K562 (cell line): ENCODE measurements at places on chromosomes 12 and 14.

- DNase-seq, result peak; percentile 12
Measured at GRCh38 chr12:27709932-27710591, 570 bp upstream of the MRPS35 start.

DNA sequence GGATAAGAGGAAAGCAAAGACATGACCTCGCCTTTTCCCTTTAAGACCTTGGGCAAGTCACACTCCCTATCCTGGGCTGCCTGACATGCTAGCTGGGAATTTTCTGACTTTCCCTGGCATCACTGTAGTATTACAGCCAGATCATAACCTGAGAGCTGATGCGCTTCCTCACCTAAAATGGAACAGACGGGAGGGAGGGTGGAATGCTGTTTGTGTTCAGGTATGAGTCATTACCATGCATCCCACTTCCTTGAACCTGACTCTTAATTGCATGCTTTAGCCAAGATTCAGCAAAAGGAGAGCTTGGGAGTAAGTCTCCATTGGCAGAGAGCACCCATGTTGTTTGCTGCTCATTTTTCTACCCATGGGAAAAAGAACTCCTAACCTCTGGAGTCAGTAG lies 156.5 kb downstream of the KCNK10 start:
- DNase-seq, result no peak

DNA sequence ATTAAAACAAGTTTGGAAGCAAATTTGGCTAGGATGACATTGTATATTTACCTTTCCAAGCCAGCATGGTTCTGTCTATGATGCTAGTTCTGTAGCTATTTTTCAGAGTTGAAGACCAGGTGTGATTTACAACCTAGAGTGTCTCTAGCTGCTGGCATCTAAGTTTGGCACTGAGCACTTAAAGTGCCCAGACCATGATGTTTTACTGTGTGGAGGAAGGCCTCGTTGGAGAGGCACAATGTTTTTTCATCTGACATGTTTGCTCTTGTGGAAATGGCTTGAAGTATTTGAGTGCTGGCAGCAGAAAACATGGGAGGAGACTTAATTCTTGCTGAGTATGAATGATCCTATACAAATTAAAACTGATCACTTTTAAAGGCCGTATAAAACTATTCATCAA lies 13.0 kb upstream of the C12orf71 start:
- DNase-seq, result no peak

DNA sequence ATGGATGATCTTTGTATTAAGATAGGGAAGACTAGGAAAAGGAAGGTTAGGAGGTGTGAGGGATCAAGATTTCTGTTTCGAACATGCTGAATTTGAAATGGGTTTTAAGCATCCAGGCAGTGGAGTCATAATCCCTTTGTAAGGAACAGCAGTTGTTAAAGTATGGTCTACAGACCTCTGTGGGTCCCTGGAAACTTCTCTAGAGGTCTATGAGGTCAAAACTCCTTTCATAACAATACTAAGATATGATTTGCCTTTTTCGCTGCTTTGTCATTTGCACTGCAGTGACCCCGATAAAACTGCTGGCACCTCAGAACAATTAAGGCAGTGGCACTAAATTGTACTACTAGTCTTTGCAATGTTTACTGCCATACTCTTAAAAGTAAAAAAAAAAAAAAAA lies 1.5 kb downstream of the RAD51AP1 start:
- no peak for DNase-seq

- no peak for DNase-seq
Measured at GRCh38 chr14:95547626-95548327, 12.9 kb downstream of the GLRX5 start.

- no peak for DNase-seq
Measured at GRCh38 chr14:50756300-50756699, 74.7 kb downstream of the NIN start.

- no peak for DNase-seq
Measured at GRCh38 chr14:65413739-65414045, 1.2 kb downstream of the FUT8 start.

GRCh38 chr12:107405436-107405835 lies 280.2 kb upstream of the PWP1 start:
- DNase-seq, result no peak

GRCh38 chr12:14896521-14897169 lies 11.0 kb upstream of the MGP start:
- no peak for DNase-seq

DNA sequence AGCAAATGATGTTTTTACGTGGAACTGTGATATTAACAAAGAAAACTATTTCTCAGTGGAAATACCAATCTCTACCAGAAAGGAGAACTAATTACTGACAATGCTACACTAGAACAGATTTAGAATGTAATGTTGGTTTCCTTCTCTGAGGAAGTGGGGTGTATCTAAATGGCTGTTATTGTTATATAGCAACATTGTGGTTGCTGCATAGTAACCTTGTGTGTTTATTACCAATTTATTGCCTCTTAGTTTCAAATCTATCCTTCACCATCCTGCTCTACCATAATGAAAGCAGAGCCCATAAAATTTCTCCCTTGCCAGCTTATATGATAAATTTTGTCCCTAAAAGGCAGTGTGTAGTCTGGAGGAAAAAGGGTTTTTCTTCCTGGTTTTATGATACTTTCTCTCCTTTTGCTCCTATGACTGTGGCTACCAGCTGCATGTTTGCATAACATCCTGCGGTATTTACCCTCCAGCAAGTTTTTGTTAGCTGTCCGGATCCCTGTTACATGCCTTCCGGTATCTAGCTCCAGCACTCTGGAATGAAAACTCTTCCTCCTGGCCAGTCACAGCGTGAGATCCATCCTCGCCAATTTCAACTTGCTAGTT lies 5.7 kb upstream of the KLRK1 start:
- no peak for DNase-seq

DNA sequence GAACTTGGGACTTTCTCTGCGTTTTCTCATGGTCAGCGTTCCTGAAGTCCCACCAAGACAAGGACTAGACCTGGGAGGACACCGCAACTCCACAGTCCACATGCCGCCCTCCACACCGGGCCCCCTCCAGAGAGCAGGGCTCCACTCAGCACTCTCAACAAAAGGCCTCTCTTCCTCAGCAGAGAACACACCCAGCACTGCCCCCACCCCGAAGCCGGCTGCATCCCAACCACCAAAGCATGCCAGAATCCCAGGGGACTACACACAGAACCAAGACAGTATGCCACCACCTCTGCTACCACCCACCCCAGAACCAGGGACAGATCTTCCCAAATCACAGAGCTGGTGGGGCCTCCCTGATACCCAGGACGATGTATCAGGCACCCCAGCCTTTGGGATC lies 88.3 kb downstream of the BCL11B start:
- no peak for DNase-seq

DNA sequence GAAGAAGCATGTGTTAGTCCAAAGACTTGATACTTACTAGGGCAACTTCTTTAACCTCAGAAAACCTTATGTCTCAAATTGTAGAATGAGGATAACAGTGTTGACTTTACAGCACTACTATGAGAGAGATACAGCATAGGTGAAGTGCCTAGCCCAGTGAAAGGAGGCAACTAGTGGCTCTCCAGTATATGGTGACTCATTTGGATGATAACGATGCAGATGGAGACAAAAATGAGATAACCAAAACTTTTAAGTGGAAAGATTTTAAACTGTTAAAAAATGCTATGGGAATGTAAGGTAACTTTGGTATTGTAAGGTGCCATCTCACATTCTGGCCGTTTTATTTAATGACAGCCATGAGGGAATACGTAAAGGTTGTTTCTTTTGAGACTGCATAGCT lies 2.7 kb downstream of the PHC1 start:
- DNase-seq, result no peak

DNA sequence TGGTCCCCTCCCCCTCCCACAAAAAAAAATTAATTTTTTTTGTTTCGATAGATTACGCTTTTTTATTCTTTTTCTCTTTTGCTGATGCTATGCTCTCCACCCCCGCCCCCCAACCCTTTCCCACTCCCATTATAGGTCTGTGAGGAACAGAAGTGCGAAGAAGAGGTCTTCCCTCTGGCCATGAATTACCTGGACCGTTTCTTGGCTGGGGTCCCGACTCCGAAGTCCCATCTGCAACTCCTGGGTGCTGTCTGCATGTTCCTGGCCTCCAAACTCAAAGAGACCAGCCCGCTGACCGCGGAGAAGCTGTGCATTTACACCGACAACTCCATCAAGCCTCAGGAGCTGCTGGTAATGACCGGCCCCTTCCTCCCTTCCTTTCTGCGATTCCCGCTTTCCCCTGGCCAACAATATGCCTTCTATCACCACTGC lies 2.3 kb downstream of the CCND2 start:
- no peak for DNase-seq

DNA sequence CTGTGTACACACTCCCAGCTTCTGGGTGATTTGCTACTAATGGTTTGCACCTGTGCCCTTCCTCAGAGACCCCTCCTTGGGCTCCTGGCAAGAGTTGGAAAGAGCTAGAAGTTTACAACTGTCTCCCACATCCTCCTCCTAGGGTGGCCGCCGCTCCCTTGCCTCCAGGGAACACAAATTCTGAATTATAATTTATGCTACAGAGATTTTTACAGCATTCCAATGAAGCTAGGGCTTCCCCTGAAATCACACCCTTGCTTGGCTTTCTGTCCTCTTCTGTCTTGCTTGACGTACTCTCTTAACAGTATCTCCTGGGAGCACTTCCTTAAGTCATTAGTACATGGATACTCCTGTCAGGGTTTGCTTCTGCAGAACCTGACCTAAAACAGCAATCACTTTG lies 180.2 kb downstream of the KCNA5 start:
- DNase-seq, result no peak

DNA sequence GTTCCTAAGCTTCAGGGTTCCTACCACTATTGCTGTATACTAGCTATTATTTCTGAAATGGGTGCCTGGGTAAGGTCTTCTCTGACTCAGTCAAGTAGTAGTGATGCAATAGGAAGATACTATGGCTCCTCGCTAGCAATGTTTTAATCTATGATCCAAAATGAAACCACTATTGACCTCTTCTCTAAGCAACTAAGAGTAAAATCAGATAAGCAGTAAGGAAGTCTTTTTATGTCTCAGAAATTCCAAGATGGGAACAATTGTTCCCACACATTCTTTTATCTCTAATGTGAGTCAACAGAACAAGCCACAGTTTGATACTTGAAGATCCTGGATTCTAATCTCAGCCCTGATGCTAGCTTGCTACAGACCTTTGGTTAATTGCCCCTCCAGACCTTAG lies 45.1 kb downstream of the AREL1 start:
- no peak for DNase-seq

DNA sequence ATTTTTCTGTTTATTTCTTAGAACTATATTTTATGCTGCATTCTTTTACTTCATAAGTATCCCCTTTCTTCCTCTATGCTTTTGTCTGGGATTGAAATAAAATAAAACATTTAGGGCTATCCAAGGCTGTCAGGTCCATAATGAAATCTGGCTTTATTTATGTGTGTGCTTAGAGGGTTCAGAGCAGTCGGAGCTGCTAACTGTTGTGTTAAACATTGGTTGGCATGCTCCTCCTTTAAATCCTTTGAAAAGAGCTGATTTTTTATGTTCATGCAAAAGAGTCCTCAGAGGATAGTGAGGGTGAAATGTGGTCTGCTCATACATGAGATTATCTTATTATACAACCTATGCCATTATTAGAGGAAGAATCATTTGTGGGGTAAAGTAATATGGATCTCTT lies 322.3 kb upstream of the E2F7 start:
- DNase-seq, result no peak

- DNase-seq, result no peak
Measured at GRCh38 chr14:43413084-43413483, 1094.0 kb downstream of the FSCB start.

GRCh38 chr14:37061697-37062096 lies 110.7 kb downstream of the SLC25A21 start:
- DNase-seq, result no peak

DNA sequence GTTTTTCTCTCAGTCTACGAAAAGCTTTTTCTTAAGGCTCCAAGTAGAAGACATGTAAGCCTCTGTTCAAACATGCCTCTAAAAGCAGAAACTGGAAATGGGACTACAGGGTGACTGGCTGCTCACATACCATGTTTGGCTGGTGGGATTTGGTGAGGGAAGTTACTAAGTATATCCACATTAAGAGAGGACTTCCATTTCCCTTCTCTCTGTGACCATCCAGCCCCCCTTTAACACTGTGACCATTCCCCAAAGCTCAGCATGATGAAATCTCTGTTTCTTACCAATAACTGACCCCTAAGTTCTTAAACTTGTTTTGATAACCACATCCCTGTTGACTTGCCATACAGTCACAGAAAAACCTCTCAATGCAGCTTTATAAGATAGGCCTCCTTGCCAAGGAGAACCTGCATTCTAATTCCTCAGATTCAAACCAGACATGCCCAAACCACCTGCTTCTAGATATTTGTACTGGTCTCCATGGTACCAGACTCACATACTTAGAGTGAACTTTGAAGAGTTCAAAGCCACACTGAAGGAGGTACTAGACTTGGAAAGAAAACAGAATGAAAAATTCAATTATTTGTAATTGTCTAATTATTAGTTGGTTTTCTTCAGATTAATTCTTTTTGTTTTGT lies 102.2 kb downstream of the VEZT start:
- no peak for DNase-seq

GRCh38 chr14:28756269-28756883 lies 10.2 kb upstream of the FOXG1 start:
- no peak for DNase-seq

DNA sequence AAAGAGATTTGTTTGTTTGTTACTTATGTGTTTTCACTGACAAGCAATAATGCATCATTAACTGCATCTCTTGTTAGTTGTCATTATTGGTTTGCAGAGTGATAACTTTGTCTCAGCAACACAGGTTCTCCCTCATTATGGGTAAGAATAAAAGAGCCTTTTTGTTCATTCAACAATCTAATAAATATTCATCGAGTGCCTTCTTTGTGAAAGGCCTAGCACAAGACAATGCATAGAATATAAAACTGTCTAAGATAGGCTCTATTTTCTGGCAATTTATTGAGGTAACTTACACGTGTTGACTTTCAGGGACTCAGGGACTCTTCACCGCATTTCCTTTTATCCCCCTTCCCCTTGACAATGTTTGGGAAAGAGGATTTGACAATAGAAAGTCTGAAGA lies 95.5 kb upstream of the KRR1 start:
- DNase-seq, result no peak

- no peak for DNase-seq
Measured at GRCh38 chr12:42504049-42504448, 85.5 kb downstream of the PRICKLE1 start.

DNA sequence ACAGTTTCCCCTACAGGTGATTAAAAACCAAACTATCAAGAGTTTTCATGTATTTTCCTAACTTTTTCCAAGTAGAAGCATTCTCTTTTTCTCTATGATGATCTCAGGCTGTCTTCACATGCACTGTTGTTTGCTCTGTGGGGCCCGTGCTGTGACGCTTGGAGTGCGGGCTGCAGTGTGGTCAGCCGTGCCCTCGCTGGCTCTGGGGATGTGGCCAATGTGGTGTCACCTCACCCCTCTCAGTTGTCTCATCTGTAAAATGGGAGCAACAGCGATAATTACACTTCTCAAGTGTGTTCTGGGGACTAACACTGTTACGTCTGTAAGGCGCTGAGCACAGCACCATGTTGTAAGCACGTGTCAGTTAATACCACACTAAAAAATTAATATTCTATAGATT lies 28.6 kb downstream of the DDX51 start:
- DNase-seq, result no peak

- DNase-seq, result no peak
Measured at GRCh38 chr12:106634206-106634605, 51.4 kb downstream of the RFX4 start.

- no peak for DNase-seq
Measured at GRCh38 chr12:30330565-30330964, 365.1 kb downstream of the IPO8 start.
